Amniotic stem cell (primary cell): ENCODE measurements at places on chromosomes 1 and 21.

- no peak for DNase-seq
These were observed 2.4 kb downstream of the NTRK1 start for GRCh38 chr1:156862997-156863599.

GRCh38 chr1:203454986-203455471 lies 20.6 kb upstream of the PRELP start:
- DNase-seq = no peak

GRCh38 chr1:231628207-231628876 lies 1.8 kb downstream of the DISC1 start:
- no peak for DNase-seq

GRCh38 chr1:152959801-152960451 lies 10.5 kb upstream of the SPRR4 start:
- DNase-seq = no peak

DNA sequence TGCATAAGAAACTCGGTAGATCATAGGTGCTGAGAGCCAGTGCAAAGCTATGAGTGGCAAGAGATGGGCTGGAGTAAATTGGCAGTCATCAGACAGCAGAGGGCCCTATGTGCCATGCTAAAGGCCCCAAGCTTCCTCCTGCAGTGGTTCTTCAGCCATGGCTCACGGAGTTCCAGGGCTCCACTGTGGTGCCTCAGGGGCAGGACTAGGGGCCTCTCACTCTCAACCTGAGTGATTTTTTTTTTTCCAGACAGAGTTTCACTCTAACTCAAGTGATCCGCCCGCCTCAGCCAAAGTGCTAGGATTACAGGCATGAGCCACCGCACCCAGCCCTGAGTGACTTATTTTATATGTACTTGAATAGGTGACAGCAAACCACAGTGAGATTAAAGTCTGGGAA lies 10.4 kb upstream of the GJA8 start:
- DNase-seq = no peak

GRCh38 chr1:69914976-69915765 lies 290.2 kb downstream of the LRRC40 start:
- no peak for DNase-seq

GRCh38 chr1:157105988-157106812 lies 6.6 kb upstream of the ETV3L start:
- DNase-seq = peak; percentile 18

GRCh38 chr1:36846357-36846756 lies 188.0 kb downstream of the GRIK3 start:
- DNase-seq = no peak

DNA sequence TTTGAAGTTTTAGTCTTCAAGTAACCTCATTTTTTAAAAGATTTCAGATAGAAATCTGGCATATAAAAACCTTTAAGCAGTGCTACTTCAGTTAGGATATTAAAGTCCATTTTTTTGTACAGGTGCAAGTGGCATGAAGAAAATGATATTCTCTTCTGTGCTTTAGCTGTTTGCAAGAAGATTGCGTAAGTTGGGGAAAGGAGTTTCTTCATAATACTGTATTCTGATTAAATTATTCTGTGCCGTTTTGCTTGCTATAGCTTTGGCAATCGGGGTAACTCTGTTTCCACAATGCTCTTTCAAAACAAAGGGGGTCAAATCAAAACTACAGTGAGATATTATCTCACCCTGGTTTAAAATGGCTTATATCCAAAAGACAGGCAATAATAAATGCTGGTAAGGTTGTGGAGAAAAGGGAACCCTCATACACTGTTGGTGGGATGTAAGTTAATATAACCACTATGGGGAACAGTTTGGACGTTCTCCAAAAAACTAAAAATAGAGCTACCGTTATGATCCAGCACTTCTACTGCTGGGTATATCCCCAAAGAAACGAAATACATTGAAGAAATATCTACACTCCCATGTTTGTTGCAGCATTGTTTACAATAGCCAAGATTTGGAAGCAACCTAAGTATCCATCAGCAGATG lies 27.1 kb downstream of the MAEL start:
- no peak for DNase-seq

GRCh38 chr1:226650236-226650841 lies 88.7 kb downstream of the ITPKB start:
- no peak for DNase-seq

DNA sequence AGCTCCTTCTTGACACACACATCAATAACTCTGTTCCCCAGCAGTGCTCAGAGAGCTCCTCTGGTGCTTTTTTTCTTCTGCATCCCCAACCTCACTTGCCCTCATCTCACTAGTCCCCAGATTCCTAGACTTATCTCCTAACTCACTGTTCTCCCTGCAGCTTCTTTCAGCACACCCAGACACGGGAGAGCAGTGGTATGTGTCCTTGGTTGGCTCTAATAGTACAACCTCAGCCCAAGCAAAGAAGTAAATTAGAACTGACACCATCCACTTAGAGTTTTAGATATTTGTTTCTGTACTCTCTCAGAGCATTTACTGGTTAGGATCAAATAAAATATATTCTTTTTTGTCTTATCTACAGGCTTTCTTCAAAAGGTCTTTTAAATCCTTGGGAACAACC lies 201.4 kb upstream of the SNX7 start:
- DNase-seq = no peak

DNA sequence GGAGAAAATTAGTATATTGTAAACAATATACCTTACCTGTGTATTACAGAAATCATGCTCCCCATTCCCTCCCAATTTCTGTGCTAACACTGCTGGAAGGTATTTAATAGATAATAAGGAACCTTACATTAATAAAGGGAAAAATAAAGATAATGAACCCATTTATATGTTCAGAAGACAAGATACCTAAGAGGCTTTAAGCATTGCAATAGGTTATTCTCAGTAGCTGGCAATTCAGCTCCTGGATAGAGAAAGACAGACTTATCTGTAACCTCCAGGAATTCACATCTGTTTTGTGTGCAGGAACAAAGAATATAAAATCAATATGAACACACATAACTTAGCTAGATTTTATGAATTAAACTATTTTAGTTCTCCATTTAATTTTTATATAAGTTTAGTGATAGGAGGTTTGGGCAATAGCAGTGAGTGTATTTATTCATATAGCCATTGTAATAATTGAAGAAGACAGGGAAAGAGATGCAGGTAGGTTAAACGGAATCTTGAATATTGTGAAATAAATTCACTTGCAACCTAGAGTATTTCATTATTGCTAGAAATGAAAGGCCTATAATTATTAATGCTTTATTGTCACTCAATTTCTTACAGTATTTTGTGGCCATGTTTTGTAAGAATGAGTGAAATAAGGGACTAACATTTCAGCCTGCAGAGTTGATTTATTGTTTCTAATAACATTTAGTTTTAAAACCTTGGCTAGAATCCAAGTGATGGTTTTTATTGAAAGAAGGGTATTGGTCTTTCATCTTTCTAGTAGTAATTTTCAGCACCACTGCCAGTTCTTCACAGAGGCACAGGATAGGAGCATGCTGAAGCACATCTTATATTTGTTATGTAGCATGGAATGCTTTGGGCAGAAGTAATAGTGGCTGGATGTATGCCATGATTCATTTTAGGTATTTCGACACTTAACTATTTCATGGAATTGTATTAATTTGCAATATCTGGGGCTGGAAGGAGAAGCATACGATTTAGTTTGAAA lies 1.5 kb downstream of the XPR1 start:
- DNase-seq = no peak

- no peak for DNase-seq
These were observed 257.1 kb downstream of the GRIK3 start for GRCh38 chr1:36776948-36777831.

- no peak for DNase-seq
These were observed 1.6 kb upstream of the ROR1 start for GRCh38 chr1:63772201-63772600.

DNA sequence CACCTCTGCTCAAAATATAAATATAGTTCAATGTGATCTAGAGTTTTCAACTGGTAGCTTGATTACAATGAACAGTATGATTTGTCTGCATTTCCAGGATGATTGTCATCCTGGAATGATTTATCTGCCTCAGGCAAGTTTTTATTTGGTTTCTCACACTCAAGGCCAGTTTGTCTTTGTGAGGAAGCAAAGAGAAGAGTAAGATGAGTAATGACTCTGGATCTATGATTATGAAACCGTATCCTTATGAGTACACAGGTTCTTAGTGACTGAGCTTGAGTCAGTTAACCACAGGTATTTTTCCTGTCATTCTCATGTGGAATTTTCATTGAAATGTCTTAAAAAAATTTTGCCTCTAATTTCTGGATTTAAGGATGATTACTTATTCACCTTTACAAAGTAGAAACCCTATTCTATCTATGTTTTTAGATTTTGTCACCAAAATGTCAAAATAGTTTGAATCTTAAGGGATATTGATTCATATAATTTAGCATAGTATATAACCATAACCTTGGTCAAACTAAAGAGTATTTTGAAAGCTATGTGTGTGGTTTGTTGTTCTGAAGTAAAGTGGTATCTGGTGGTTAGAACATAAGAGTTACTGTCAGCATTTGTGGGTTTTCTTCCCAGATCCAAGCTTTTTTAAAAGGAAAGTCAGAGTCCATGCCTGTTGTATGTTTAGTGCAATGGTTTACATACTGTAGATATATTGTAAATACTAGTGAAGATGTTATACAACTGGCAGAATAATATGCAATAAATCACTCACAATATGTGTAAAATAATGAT lies 145.0 kb downstream of the RASAL2 start:
- peak; percentile 83 for DNase-seq

DNA sequence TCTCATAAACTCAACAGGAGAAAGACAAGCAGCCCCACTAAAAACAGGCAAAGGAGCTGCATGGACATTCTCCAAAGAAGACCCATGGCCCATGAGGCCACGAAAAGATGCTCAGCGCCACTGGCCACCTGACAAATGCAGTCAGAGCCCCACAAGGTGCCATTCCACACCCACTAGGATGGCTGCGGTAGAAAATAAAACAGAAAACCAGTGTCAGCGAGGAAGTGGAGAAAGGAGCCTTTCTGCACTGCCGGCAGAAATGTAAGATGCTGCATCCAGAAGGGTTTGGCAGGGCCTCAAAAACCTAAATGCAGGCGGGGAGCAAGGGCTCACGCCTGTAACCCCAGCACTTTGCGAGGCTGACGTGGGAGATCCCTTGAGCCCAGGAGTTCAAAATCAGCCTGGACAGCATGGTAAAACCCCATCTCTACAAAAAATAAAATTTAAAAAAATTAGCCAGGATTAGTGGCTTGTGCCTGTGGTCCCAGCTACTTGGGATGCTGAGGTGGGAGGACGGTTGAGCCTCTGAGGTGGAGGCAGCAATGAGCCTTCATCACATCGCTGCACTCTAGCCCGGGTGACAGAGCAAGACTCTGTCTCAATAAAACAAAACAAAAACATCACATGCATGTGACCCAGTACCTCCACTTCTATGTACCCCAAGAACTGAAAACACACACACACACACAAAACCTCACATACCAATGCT lies 4.2 kb downstream of the WNT9A start:
- no peak for DNase-seq

GRCh38 chr1:70234733-70235132 lies 13.6 kb downstream of the SRSF11 start:
- no peak for DNase-seq

- DNase-seq = no peak
These were observed 35.6 kb upstream of the PCBP3 start for GRCh38 chr21:45607909-45608295.

DNA sequence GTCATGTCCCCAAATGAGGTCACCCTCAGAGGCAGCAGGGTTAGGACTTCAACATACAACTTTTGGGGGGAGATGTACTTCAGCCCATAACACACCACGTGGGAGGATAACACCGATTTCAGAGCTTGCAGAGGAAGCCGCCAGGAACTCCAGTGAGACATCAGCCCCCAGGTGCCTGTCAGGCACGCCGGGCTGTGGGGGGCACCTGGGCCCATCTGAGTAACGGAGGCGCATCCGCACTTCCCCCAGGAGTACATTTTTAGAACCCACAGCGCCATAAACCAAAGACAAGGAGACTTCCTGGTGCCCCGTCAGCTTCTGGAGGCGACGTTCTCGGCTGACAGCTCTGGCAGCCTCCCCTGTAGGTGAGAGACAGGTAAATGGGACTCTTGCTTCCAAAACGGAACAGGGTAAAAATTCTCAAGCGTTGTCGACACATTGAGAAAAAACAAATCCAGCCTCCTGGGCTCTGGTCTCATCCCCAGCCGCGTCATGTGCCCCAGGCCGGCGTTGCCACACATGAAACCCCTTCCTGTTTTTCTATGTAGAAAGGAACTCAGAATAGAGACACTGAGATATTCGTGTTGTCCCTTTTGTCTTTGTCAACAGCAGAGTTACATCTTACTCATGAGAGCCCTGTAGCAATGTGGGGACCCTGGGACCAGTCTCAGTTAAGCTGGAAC lies 93.3 kb downstream of the PDE9A start:
- DNase-seq = no peak

- no peak for DNase-seq
These were observed 56.2 kb upstream of the WDR26 start for GRCh38 chr1:224490549-224491537.

DNA sequence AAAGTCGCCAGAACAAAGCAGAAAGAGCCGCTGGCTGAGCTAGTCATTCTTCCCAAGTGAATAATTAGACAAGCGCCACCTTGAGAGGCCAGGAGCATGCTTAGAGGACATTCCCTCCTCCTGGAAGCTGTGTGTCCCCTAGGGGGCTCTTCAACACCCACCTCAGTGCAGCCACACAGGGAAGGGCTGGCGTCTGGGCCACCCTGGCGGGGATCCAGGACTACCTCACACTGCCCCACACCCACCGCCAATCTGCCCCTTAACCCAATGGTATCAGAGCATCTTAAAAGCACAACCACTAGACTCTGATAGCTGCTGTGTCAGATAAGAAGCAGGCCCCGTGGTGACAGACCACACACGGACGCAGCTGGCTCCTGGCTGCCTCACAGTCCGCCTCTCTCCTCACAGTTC lies 24.9 kb downstream of the SETD4 start:
- no peak for DNase-seq

- DNase-seq = no peak
These were observed 3.9 kb upstream of the KCNJ9 start for GRCh38 chr1:160077486-160077885.

- DNase-seq = no peak
These were observed 35.4 kb upstream of the DSCAM start for GRCh38 chr21:40882192-40882915.

GRCh38 chr21:43778469-43779335 lies 2.6 kb upstream of the CSTB start:
- no peak for DNase-seq

DNA sequence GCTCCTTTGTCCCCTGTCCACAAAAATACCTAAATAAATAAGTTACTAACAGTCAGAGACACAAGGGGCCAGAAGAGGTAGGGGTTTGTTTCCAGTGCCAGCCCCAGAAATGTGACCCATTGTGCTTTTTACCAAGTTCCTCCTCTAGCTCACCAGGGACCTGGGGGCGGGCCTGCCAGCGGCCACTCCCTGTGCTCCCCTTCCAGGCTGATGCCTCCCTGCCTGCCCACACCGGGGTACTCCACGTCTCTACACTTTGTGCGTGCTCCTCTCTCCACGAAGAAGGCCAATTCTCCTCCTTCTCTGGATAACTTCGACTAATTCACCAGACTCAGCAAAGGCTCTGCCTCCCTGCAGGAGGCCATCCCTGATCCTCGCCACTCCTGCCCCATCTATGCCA lies 72.1 kb downstream of the BCAR3 start:
- no peak for DNase-seq
